ENCODE measurements at places on chromosomes 11 and 22. TPM values are rescaled to one million over a fixed set of nuclear protein-coding genes. Genes with fewer than 3 reads are reported as not detected.

RAB36 gene
- 2.9 TPM for total RNA-seq

YAP1 gene
- 277 TPM for total RNA-seq

MB gene
- 952 TPM for total RNA-seq

TRIM68 gene
- total RNA-seq: 9.7 TPM

Measured in cardiac muscle cell (in vitro differentiated cells and primary cell).